ENCODE measurements at places on chromosomes 12 and 14.

- no peak for DNase-seq
Observed at GRCh38 chr14:32421781-32422180, 92.7 kb downstream of the AKAP6 start.

- DNase-seq, result no peak
Observed at GRCh38 chr14:105159344-105159743, 9.2 kb downstream of the JAG2 start.

GRCh38 chr14:31968956-31969698, 108.0 kb upstream of the ARHGAP5 start:
- DNase-seq, result no peak

DNA sequence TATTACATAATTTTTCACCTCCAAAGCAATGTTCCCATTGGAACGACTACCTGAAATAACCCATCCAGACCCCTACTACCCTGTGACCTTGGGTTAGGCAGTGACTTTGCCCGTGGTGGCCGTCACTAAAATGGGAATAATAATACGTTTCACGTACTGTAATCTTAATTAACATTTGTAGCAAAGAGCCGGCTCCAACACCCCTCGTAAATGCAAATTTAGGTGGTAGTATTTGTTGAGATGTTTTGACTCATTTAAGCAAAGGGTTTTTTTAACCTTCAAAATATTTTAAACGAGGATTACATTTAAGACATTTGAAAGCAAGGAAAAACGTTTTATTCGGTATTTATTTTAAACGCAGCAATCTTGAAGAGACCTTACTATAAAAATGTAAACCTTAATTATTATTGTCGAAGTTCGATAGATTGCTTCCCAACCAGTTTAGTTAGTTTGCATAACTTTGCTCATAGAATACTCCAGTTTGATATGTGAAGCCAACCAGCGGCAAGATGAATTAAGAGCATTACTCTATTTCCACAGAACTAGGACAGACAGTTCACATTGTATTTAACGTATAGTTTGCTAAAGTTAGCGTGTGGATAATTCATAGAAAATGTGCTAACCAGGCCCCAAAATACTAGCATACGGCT, 1.4 kb upstream of the ARID2 start:
- DNase-seq, result no peak

GRCh38 chr12:131052929-131053328, 99.2 kb downstream of the ADGRD1 start:
- DNase-seq, result no peak

GRCh38 chr14:99755629-99756603, 37.3 kb upstream of the EML1 start:
- DNase-seq, result no peak

GRCh38 chr12:98579347-98579746, 14.1 kb upstream of the SLC25A3 start:
- DNase-seq, result no peak

DNA sequence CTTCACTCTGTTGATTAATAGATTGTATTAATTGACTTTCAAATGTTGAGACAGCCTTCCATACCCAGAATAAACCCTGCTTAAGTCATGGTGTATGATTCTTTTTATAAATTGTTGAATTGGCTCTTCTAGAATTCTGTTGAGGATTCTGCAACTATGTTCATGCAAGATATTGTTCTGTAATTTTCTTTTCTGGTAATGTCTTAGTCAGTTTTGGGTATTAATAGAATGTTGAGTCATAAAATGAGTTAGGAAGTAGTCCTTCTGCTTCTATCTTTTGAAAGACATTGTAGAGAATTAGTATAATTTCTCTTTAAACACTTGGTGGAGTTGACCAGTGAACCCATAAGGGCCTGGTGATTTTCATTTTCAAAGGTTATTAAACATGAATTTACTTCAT, 958.9 kb downstream of the LRFN5 start:
- DNase-seq, result no peak

DNA sequence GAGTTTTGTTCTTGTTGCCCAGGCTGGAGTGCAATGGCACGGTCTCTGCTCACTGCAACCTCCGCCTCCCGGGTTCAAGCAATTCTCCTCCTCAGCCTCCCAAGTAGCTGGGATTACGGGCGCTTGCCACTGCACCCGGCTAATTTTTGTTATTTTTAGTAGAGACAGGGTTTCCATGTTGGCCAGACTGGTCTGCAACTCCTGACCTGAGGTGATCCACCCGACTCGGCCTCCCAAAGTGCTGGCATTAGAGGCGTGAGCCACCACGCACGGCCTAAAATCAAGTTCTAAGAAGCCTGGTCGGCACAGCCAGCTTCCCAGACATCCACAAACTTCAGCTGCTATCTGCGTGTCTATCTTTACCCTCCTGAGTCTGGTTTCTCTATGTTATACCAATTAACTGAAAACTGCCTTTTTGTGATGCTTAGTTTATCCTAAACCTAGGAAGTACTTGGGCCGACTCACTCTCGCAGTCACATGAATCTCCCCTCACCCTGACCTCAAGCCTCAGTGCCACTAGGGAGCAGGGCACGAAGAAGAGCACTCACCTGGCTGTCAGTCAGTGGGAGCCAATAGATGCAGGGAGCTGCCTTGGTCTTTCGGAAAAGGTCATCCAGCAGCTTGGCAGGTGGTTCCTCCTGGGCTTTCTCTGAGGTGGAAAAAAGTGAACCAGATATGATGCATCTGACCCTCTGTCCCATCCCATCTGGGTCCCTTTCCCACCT, 3.4 kb upstream of the CDH24 start:
- DNase-seq, result no peak

- no peak for DNase-seq
Observed at GRCh38 chr14:27184427-27184826, 586.6 kb upstream of the NOVA1 start.

- DNase-seq, result peak; percentile 19
Observed at GRCh38 chr12:24600996-24601395, 347.9 kb downstream of the BCAT1 start.

DNA sequence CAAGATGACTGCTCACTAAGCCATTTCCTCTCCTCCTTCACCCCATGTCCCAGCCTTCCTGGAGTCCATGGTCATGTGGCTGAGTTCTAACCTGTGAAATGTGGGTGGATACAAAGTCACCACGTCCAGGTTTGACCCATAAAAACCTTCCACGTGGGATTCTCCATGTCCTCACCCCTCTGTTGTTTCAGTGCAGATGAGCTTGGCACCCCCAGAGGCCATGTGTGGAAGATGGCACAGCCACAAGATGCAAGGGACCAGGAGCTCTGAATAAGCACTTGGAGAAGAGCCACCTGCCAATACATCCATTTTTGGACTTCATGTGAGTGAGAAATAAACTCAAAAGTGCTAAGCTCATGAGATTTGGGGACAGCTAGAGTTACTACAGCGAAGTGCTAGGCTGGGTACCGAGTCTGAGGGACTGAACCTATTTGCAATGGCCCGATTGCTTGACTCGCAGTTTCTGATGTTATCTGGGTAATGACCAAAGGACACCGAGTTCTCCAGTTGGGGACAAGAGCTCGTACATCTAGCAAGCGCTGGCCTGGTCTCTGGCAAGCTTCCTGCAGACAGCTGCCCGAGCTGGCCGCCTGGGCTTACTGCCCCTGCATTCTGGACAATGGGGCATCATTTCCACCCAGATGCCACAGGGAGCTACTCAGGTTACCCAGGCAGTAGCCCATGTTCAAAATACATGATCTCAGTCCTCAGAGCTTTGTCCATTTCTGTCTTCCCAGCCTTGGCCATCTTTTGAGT, 7.7 kb upstream of the SLC24A4 start:
- no peak for DNase-seq

- no peak for DNase-seq
Observed at GRCh38 chr14:38882533-38882932, 220.5 kb downstream of the SEC23A start.

DNA sequence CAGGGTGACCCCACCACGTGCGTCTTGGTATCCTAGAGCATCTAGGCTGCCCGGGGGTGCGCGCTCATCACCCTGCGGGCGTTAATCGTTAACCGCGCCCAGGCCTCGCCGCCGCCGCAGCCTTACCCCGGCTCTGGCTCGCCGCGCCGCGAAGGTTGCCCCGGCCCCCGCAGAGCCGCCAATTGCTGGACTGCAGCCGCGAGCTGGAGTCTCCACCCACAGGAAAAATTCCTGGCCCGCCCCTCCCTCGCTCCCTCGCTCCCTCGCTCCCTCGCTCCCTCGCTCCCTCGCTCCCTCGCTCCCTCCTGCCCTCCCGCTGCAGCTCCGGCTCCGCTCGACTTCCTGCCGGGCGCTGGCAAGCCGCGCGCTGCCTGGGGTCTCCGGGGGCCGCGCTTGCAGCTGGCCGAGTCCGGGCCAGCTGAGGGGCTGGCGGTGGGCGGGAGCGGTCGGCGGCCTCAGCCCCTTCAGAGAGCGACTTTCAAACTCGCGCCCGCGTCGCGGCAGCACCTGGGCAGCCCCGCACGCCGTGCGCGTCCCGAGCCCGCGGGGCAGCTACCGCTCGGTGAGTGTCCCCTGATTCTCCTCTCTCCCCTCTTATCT, at the start of gene PLEKHG3:
PLEKHG3 (plus strand) TSS at position 282 of the 600 bp plus-strand sequence. CDS start 23,208 bp downstream, outside the sequence.
- no peak for DNase-seq

GRCh38 chr12:124173692-124174091, 121.2 kb upstream of the RFLNA start:
- DNase-seq, result no peak

DNA sequence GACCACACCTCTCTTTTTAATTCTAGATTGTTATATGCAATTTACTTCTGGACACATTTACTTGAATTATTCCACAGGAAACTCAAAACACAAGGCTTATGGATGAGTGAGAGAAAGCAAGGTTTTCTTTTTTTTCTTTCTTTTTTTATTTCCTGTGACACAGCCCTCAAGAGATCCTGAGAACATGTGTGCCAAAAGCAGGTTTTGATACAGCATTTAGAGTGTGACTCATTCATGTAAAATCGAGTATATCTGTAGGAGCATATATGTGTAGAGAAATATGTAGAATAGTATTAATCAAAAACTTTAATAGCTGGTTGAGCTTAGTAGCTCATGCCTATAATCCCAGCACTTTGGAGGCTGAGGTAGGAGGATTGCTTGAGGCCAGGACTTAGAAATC, 4.4 kb upstream of the MAX start:
- no peak for DNase-seq

DNA sequence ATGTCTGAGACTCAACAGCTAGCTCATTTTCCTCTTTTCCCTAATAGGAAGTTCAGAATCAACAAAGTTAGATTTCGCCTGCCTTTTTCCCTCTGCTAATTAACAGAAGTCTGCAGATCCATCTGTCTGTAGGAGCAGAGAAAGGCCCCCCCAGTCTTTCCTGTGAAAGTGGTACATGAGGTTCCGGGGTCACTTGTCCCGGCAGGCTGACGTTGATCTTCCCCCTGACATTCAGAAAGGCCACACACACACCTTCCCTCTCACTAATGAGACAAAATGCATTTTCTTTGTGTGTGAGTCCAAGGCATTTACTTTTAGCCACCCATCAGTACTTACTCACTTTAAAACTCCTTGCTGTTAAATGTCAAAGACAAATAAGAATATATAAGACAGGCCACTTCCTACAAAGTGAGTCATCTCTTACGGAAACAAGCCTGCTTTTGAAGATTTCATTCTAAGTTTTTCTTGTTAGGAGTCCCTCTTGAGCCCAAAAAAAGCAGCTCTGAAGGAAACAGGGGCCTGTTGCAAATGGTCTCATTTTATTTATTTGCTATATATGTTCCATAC, 138.7 kb downstream of the TTC7B start:
- peak; percentile 35 for DNase-seq

DNA sequence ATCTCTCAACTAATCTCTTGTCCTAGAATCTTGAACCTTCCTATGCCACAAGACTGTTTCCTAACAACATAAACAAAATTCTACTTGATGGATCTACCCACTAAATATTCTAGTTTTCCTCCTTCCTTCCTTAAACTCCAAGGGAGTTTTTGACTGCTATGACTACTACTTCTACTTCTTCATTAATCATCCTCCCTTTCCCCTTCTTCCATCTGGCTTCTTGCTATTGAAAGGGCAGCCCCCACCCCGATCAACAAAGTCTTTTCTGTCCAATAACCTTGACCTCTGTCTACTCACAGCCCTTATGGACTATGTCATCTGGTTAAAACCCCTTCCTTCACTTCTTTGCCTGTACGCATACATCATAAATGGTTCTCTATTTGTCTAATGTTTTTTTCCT, 5.6 kb downstream of the LTA4H start:
- no peak for DNase-seq

DNA sequence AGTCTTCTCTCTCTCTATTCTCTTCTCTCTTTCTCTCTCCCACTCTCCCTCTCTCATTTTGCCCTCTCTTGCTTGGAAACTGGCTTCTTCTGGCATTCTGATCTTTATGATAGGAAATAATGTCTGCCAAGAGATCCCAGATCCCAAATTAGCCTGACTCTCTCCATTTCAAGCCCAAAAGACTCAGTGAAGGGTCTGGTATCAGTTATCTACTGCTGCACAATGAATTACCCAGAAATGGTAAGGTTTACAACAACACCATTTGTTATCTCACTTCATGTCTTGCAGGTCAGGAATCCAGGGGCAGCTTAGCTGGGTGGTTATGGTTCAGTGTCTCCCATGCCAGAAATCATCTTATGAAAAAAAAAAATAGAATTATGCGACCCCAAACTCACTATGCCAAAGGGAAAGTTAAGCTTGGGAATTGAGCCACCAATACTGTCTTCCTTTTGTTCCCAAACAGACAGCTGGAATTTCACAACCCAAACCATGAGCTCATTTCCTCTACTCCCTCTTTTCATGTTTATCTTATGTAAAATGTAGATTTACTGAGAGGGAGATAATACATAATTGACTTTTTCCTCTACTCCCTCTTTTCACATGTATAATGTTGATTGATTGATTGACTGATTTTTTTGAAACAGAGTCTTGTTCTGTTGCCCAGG, 67.8 kb upstream of the FICD start:
- DNase-seq, result no peak

DNA sequence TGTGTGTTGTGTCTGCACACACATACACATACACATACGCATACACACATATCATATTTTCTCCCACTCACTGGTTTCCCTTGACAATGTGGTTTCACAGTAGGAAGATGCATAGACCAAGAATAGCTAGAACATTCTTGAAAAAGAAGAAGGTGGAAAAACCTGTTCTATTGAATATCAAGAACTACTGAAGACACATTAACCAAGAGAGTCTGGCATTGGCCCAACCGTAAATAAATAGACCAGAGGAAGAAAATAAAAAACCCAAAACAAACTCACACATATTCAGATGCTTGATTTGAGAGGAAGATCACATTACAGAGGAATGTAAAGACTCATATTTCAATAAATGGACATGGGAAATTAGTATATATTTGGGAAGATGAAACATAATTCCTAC, 311.3 kb downstream of the FOXG1 start:
- no peak for DNase-seq

- no peak for DNase-seq
Observed at GRCh38 chr12:23816394-23816851, 133.0 kb downstream of the SOX5 start.

GRCh38 chr14:61381553-61381952, 60.2 kb downstream of the PRKCH start:
- no peak for DNase-seq

Measured in CD4-positive, alpha-beta T cell (primary cell).